ENCODE measurements at places on chromosomes 4 and X. TPM values are rescaled to one million over a fixed set of nuclear protein-coding genes. Genes with fewer than 3 reads are reported as not detected.

Gene TEX13B
- not detected for total RNA-seq

DNA sequence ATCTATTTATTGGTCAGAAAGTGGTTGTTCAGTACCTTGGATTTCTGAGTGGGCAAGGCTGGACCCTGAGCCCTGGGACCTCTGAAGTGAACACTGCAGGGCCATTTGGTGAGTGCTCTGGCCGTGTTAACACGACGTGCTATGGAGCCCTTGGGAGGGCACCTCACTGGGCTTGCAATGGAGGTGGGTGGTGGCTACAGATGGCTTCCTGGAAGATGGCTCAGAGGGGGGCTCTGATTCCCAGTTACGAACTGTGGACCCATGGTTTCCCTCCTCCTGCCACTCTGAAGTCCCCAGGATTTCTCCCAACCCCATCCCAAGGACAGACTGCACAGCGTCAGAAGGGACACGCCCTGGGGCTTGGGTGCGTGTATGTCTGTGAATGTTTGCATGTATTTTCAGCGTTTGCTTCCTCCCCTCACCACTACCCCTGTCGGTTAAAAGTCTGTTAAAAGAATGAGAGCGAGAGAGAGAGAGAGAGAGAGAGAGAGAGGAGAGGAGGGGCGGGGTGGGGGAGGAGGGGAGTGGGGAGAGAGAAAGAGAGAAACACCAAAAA lies 3.7 kb upstream of the RHOH start:
- no peak for DNase-seq

DNA sequence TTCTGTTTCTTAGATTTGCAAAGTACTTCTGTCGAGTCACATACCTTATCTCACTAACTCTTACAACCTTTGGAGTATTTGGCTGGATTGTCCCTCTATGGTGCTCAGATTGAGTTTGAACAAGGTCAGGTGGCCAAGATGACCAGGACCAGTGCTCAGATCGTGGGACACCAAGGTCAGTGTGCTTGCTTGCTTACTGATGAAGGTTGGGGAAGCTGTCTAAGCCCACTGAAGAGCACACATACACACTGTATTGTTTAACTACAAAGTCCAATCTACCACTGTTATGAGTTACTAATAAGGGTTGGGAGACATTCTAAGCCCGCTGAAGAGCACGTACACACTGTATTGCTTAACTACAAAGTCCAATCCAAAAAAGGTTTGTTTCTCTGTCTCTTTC lies 53.7 kb downstream of the TAB3 start:
- DNase-seq, result no peak

- DNase-seq, result no peak
Observed at GRCh38 chr4:102734116-102734515, 26.7 kb downstream of the MANBA start.

- no peak for DNase-seq
Observed at GRCh38 chr4:165464813-165465381, 86.1 kb downstream of the CPE start.
